ENCODE measurements at places on chromosomes 7 and 10.

- no peak for DNase-seq
Observed at GRCh38 chr7:36506820-36507219, 117.2 kb downstream of the ANLN start.

DNA sequence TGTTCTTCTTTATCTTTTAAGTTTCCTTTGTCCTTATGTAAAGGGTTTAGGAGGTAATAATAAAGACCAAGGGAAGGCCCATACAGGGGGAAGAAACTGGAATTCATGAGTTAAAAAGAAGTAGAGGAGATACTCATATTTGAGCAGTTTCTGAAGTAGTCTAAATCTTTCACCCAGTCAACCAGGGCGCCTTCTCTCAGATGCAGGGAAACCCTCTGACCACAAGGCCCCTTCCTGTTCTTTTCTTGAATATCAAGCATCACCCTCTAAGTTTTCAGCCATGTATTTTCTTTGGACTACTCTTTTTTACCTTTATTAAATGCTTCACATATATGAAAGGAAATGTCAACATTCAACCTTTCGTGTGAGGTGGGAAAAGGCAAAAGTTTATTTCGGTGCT is 630.8 kb downstream of the SUGCT start:
- DNase-seq, result no peak

DNA sequence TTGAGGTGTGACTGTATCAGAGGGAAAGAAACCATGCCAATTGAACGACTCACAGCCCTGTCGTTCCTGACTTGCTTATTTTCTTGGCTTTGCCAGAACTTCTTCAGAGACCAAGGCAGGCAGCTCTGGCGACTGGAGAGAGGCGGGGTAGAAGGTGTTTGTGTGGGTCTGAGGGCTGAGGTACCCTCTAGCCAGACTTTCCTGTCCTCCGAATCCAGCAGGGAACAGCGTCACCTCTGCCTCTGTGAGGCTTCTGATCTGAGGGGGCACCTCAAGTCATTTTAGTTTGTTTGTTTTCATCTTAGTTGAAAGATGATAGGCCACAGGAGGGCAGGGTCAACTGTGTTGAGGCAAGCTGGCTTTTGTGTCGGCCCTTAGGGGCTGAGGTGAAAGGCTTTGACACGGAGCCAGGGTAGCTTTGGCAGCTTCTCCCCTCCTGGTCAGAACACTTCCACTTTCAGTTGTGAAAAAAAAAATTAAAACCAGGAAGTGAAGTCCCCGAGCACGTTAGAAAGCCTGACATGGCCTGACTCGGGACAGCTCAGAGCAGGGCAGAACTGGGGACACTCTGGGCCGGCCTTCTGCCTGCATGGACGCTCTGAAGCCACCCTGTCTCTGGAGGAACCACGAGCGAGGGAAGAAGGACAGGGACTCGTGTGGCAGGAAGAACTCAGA is 1.9 kb downstream of the ACSL5 start:
- no peak for DNase-seq

DNA sequence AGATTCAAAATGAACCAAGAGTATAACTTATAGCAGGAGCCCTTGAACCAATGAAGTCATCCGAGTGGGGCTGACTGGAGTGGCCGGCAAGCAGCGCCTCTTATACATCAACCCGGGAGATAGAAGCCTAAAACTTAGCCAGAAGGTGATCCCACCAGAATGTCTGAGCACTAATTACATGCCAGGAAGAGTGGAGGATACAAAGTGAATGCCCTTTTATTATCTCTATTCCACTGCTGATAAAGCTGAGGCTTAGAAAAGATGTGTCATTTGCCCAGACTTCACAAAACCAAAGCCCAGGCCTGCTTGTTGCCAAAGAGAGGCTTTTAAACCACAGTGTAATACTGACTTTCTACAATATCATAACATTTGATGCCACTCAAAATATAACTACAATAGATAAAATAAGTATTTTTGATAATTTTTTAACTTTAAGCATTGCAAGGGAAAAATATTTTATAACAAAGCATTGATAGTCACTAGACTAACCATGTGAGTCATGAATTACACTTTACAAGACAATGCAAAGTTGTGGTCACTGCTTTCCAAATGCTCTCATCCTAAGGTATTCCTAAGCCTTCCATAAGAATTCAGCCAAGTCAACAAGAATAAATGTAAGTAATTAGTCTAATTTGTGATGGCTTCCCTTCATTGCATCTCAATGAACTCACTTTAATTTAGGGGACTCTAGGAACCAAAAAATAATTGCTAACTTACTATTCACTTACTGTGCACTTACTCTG is 58.6 kb upstream of the ARID5B start:
- no peak for DNase-seq

- no peak for DNase-seq
Observed at GRCh38 chr10:30993155-30993554, 38.5 kb downstream of the ZNF438 start.

GRCh38 chr7:43637114-43637806 is 54.4 kb downstream of the STK17A start:
- no peak for DNase-seq

- DNase-seq, result no peak
Observed at GRCh38 chr10:15124190-15124589, 27.0 kb downstream of the RPP38 start.

- DNase-seq, result no peak
Observed at GRCh38 chr10:98353170-98353569, 61.8 kb downstream of the PYROXD2 start.

GRCh38 chr10:91206837-91207474 is 13.5 kb upstream of the PCGF5 start:
- DNase-seq, result no peak

- no peak for DNase-seq
Observed at GRCh38 chr10:19043431-19043830, 5.2 kb upstream of the MALRD1 start.

DNA sequence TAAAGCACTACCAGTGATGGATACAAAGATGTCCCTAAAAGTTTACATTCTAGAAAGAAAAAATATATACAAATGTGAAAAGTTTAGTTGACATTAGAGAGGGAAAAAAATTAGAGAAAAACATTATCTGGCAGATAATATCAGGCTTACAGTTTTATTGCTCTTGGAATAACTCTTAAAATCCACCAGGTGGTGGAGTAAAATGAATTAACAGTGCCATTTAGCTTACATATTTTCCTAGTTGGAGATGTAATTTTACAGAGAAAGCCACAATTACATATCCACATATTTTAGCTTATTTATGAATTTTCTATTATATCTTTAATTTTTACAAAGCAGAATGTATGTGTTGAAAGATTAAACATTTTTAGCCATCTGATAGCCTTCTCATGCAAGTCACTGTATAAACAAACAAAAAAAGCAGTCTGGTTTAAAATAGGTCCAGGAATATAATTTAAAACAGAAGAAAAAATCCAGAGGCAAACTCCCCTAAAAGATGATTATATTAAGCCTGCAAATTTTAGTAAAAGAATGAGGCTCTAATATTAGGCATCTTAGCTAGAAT is 6.5 kb downstream of the CABCOCO1 start:
- no peak for DNase-seq

DNA sequence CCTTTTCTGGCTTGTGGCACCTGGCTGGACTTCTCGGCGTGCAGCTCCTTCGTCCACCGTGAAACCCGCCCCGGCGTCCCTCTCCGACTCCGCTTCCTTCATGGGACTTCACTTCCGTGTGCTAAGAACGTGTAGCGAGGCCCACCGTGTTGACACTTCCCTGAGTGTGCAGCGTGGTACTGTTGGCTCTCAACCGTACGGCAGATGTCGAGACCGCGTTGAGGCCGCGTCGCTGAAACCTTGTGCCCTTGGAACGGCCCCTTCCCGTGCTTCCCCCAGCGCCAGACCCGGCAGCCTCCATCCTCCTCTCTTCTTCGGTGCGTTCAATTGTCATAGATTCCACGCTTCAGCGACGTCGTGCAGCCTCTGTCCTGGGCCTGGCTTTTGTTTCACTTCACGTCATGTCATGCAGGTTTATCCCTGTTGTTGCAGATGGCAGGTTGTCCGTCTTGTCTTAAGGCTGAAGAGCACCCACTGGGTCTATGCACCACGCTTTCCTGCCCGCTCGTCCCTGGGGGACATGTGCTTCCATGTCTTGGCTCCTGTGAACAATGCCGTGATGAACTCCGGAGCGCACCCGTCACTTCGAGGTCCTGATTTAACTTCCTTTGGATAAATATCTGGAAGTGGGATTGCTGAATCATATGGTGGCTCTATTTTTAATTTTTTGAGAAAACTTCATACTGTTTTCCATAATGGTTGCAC is 465.3 kb downstream of the DNAJB6 start:
- DNase-seq, result no peak

DNA sequence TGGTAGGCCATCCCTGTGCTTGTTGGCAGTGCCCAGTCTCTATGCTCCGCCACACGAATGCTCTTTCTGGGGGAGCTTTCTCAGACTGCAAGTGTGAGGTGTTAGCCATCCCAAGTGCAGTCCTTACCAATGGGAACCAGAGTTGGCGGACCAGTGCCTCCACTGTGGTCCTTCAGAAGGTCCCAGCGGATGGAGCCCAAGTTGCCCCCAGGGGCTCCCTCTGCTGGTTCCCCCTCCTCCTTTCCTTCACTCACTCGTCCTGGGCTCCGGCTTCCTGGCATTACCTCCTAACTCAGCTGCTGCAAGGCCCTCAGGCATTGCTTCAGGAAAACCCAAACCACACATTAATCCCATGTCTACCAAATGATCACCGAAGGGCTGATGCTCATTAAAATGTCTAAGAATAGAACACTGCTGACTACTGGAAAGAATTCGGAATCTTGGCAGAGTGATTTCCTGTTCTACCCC is 139.8 kb downstream of the CUBN start:
- DNase-seq, result no peak

GRCh38 chr10:87092376-87092860 is 2.2 kb downstream of the GLUD1 start:
- DNase-seq, result no peak

DNA sequence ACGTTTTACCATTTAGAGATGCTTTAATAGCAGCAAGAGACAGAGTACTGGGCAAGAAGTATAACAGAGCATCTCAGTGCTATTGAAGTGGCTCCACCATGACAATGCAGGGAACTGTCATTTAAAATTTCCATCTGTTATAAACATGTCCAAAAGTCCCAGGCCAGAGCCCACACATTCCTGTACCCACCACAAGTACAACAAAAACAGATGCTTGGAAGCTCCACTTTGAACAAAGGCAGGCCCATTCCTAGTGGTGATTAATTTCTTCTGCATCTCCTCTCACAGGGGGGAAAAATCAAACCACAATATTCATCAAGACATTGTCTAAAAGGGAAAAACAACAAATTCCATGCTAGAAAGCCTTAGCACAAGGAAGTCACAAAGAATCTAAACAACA is 627.9 kb downstream of the PARD3 start:
- DNase-seq, result no peak

GRCh38 chr10:79904671-79905321 is 44.1 kb downstream of the SFTPD start:
- DNase-seq, result peak; percentile 24

- no peak for DNase-seq
Observed at GRCh38 chr10:49165821-49166483, 22.2 kb downstream of the TMEM273 start.

- no peak for DNase-seq
Observed at GRCh38 chr10:34966040-34966439, 124.1 kb downstream of the CUL2 start.

DNA sequence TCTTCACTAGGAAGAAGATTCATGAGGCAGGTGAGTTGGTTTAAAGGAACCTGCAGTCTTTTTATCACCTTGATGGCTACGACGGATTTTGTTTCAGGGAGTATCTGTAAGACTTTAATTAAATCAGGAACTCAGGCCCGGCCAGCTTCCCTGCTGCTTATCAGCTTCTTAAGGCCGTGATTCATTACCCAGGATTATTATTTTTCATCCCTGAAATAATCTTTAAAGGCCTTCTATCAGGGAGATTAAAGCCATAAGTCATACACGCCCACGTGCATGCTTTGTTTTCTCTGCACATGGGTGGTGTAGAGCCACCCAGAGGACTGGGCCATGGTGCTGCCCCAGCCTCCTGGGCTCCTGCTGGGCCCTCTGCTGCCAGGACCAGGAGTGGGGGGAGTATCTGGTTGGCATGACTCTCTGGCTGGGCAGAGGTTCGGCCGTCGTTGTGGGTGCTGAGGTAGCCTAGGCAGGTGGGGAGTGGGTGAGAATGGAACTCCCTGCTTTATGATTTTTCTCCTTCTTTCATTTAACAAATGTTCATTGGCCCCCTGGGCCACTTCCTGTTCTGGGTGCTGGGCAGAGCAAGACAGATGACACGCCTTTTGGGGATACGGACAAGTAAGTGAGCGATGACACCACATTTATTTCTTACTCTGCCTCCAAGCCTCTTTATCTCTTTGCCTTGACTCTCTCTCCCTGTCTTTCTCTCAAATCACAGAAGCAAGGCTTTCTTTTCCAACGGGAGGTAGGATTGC is 39.0 kb upstream of the PCBD1 start:
- DNase-seq, result no peak

DNA sequence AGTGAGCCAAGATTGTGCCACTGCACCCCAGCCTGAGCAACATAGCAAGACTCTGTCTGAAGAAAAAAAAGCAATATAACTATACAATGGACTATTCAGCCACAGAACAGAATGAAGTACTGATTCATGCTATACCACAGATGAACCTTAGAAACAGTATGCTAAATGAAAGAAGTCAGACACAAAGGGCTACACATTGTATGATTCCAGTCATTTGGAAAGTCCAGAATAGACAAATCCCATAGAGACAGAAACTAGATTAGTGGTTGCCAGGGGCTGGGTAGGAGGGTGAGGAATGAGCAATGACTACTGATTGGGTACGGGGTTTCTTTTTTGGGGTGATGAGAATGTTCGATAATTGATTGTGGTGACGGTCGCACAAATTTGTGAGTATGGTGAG is 9.6 kb upstream of the CFAP70 start:
- no peak for DNase-seq

DNA sequence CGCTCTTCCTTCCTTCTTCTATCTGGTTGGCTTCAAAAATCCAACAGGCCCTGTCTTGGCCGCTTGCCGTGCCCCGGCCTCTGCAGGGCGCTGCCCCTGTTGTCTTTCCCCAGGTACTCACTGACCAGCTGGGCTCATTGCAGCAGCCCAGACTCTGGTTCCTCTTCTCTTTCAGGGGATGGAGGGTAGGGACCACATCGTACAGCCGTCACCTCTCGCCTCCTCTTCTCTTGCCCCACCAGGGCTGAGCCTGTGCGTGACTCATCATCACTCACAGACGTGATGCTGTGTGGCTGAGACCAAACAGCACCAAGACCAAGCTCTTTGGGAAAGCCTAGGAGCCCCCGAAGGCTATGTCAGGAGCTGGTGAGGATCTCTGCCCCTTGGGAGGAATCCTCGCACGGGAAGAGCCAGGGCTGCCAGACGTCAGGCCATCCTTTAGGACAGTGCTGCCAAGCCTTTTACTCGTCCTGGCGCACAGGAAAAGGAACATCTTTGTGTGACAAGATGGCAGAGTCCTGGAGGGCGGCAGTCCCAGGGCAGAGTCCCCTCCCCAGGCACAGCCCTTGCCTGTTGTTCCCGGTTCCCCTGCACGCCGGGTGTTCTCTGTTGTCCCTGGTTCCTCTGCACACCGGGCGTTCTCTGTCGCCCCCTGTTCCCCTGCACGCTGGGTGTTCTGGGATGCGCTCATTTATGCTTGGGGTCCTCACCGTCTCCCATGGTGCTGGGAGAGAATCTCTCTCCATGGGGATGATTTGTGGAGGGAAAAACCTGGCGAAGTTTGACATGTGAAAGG is 188.5 kb upstream of the SHH start:
- no peak for DNase-seq

- no peak for DNase-seq
Observed at GRCh38 chr10:59557642-59558041, 152.0 kb downstream of the SLC16A9 start.

GRCh38 chr10:126226988-126227761 is 161.1 kb downstream of the ADAM12 start:
- no peak for DNase-seq
